ENCODE measurements at places on chromosomes 12 and 14.
A peak's percentile ranks its signal among the peaks of the same experiment; 100 is the strongest.

GRCh38 chr14:33103489-33103888 is 164.8 kb downstream of the NPAS3 start:
- DNase-seq: no peak

GRCh38 chr12:2646341-2646740 is 148.4 kb upstream of the FKBP4 start:
- DNase-seq: no peak

DNA sequence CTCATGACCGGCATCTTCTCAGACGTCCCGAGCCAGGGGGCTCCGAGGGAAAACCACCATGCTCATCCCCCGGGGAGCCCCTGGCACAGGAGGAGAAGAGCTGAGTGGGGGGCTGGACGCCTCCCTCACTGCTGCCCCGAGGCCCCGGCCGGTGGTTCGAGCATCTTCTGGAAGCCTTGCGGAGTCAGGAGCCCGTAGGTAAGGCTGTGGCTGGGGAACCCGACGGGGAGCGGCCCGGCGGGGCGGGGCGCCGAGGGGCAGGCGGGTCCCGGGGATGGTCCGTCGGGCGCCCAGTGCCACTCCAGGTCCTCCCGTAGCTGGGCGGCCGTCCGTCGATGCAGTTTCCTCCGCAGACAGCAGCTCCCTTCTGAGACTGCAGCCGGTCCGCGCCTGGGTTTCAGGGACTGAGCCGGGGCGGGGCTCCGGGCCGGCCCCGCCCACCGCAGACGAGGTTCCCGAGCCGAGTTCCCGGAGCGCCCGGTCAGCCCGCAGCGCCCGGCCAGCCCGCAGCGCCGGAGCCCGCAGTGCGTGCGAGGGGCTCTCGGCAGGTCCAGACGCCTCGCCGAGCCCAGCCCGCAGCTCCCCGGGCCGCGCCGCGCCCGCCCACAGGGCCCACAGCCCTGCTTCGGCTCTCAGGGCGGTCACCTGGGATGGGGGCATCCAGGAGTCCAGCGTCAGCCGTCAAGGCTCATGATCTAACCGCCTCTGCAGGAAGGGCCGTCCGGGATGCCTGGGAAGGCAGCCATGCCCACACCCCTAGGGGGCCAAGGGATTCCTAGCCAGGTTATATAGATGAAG is at the start of gene PGF:
TSS of gene PGF (minus strand) at position 369 of the 798 bp plus-strand sequence. CDS start at position 14, 355 bp downstream.
- DNase-seq: peak; percentile 23

DNA sequence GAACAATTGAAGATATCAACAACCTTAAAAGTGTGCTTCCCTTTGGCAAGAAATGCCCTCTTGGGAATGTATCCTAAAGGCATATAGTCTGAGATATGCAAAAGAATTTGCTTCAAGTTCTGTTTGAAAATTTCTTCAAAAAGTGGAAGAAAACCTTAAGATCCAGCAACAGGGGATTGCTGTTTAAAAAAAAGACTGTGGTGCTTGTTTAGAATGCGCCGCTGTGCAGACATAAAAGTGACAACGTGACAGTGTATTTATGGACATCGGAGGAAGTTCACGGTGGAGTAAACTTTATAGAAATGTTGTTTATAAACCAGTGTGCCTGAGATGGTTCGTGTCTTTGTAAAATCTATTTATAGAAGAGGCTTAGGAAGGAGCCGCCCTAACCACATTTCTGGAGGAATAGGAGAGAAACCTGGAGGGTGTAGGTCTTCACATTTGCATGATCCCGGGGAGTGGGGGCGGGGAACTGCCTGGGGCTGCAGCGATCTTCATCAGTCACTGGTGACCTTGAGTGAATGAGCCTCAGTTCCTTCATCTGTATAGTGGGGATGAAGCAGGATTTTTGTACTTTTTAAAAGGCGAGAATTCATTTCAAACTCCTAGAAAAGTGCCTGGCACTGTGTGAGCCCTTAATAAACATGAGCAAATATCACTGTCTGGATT is 27.5 kb downstream of the ADGRD1 start:
- no peak for DNase-seq

DNA sequence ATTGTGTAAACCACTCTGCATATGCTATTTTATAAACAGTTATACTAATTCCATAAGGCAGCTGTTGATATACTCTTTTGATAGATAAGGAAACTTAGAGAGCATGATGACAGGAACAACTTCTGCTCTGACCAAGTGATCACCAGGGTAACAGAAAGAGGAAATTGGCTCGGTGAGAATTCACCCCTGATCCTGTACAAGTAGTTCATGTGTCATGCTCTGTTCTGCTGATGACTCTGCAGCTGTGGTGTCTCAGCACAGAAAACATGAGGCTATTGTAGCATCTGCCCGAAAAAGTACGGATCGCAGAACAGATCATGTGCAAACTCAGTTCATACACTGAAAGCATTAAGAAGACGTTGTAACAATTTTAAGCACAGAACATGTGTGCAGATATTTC is 345.0 kb downstream of the LRIG3 start:
- no peak for DNase-seq

- DNase-seq: no peak
These were observed 4.5 kb downstream of the USP30 start for GRCh38 chr12:109056891-109057290.

DNA sequence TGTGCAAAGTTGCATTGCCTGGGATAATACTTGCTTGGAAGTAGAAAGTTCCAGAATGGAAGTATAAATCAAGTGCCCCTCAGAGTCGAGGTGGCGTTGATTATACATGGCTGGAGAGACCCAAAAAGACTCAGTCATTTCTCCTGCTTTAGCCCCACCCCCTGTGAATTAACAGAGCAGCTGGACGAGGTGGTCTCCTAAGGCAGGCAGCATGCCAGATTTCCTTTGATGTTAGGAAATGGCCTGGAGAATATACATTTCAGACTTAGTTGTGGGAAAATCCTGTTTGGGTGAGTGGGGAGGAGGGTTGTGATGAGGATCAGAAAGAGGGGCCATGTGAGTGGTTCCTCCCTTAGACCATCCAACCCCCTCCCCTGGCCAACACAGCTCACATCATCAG is 406.1 kb upstream of the TMPO start:
- no peak for DNase-seq

DNA sequence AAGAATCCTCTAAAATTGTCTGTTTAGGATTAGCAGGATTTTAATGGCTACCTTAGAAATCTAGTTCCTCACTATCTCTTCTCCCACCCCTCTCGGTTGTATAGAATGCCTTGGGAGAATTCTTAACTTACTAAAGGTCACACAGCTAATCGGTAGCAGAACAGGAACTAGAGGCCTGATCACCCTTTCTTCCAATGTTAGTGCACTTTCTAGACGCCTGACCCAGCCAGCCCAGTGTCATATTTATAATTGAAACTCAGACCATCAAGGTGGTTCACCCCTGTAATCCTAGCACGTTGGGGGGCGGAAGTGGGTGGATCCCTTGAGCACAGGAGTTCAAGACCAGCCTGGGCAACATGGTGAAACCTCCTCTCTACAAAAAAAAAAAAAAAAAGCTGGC is 1.7 kb downstream of the TIGAR start:
- no peak for DNase-seq

GRCh38 chr12:122870867-122871664 is 24.9 kb downstream of the VPS37B start:
- DNase-seq: no peak

DNA sequence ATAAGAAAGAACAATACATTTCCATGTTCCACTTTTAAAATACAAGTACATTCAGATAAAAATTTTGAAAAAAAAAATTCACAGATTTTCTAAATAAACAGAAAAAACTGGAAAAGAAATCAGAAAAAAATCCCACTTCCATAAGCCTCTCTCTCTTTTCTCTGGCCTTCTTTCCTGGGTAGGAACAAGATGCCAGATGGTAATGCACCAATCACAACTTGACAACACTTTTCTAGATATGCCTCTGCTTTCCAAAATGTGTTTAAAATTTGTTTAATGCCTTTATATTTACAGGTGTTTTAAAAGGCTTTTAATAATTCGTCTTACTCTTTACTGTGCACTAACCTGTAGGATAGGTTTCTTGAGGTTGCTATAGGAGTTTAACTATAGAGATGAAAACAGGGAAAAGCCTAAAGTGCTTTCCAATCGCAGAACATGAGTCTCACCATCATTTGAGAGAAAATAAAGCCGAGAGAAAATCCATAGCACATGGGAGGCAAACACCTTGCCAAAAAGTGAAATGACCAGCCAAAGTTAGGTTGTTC is 74.2 kb downstream of the TMTC1 start:
- no peak for DNase-seq
